Esophagus squamous epithelium (tissue), 5 donors: ENCODE measurements at places on chromosomes 6 and 20. TPM values are rescaled to one million over a fixed set of nuclear protein-coding genes. Genes with fewer than 3 reads are reported as not detected.

The ABCF1 gene
- total RNA-seq, result 37.9 TPM

- DNase-seq, result no peak
- H3K36me3 ChIP-seq, result no peaks in the 10 kb centered on the region
- H3K4me3 ChIP-seq, result no peak overlapping the region
- no peaks in the 10 kb centered on the region for H3K27me3 ChIP-seq
- no peak overlapping the region for H3K27ac ChIP-seq
Observed at GRCh38 chr6:2450546-2450945, 205.1 kb upstream of the GMDS start.

The SEMG1 gene
- total RNA-seq, result not detected

The MRPL2 gene
- total RNA-seq, result 25.3 TPM

- H3K27ac ChIP-seq, result no peak overlapping the region
- no peak for DNase-seq
- H3K4me1 ChIP-seq, result no peaks in the 10 kb centered on the region
- no peaks in the 10 kb centered on the region for H3K36me3 ChIP-seq
- H3K27me3 ChIP-seq, result no peaks in the 10 kb centered on the region
- H3K4me3 ChIP-seq, result no peak overlapping the region
Observed at GRCh38 chr20:42018979-42019378, 400.8 kb upstream of the CHD6 start.

GRCh38 chr6:73566954-73567591 is 46.2 kb upstream of the EEF1A1 start:
- DNase-seq, result no peak
- peak overlapping the region; percentile 47 for H3K27ac ChIP-seq
- no peak overlapping the region for H3K4me3 ChIP-seq
- H3K27me3 ChIP-seq, result no peaks in the 10 kb centered on the region
- H3K4me1 ChIP-seq, result no peaks in the 10 kb centered on the region
- H3K36me3 ChIP-seq, result no peaks in the 10 kb centered on the region

GRCh38 chr20:20343932-20344331 is 24.0 kb upstream of the INSM1 start:
- no peaks in the 10 kb centered on the region for H3K27me3 ChIP-seq
- H3K4me3 ChIP-seq, result no peak overlapping the region
- H3K27ac ChIP-seq, result no peak overlapping the region
- H3K4me1 ChIP-seq, result no peaks in the 10 kb centered on the region
- H3K36me3 ChIP-seq, result no peaks in the 10 kb centered on the region

DNA sequence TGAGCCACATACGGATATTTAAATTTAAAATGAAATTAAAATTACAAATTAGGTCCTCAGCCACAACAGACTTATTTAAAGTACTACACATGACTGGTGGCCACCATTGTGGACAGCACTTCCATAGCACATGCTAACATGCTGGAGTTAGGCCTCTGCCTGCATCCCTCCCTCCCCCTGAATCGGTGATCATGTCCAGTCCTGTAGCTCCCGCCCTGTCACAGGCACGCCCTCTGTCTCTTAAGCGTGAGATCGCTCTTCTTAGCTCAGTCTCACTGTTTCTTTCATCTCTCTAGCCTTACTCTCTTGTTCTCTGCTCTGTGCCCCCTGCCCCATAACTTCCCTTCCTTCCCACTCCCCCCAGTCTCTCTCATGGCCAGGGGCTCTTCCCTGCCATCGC is 28.9 kb downstream of the ELMO2 start:
- H3K4me3 ChIP-seq, result no peak overlapping the region
- H3K36me3 ChIP-seq, result peaks cover 52% of the 10 kb centered on the region
- peaks cover 13% of the 10 kb centered on the region for H3K4me1 ChIP-seq
- DNase-seq, result no peak

GRCh38 chr6:4341078-4341797 is 205.9 kb upstream of the ECI2 start:
- no peak for DNase-seq
- no peaks in the 10 kb centered on the region for H3K4me1 ChIP-seq
- no peak overlapping the region for H3K4me3 ChIP-seq
- no peaks in the 10 kb centered on the region for H3K36me3 ChIP-seq
- no peaks in the 10 kb centered on the region for H3K27me3 ChIP-seq

DNA sequence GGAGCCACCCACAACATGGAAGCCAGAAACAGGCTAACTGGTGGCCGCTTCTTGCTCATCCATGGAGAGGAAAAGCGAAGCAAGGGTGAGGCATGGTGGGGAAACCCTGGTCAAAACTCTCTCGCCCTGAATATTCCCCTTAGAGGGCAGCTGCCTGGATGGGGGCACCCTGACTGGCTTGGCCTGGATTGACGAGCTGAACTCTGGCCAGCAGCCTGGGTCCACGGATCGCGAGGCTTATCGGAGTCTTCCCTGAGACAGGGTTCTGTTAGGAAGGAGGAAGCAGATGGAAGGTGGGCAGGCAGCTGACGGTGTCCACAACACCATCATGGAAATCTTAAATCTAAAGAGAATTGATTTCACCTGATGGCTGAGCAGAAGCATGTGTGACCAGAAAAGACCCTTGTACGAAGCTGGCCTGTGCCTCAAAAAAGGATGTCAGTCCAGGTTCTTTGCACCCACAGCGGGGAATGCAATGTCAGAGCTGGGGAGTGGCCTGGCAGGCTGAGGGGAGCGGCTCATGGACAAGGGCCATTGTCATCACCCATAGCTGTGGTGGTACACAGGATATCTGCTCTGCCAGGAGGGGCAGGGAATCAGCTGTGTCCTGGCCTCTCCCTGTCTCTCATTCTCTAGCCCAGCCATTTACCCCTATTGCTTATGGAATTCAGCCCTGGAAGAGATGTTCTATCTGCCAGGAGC is 109.4 kb upstream of the SNX9 start:
- H3K27me3 ChIP-seq, result no peaks in the 10 kb centered on the region
- no peak overlapping the region for H3K4me3 ChIP-seq
- DNase-seq, result no peak
- peaks cover 26% of the 10 kb centered on the region for H3K4me1 ChIP-seq
- H3K27ac ChIP-seq, result no peak overlapping the region
- H3K36me3 ChIP-seq, result no peaks in the 10 kb centered on the region

DNA sequence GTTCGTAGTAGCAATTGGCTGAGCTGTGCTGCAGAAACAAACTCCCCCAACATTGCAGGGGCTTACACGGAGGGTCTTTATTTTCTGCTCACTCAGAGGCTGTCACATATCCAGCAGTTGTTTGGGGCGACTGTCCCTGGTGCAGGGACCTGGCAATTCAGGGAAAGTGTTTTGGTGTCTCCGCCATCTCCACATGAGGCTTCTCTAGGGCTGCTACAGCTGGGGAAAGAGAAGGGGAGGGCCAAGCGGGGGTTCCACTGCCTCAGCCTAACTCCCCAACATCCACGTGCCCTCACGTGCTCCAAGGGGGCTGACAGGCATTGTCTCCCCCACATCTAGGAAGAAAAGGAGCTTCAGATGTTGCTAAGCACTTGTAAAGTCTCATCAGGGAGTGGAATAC is 61.3 kb upstream of the NXT1 start:
- DNase-seq, result no peak
- H3K36me3 ChIP-seq, result no peaks in the 10 kb centered on the region
- no peaks in the 10 kb centered on the region for H3K27me3 ChIP-seq
- H3K4me3 ChIP-seq, result no peak overlapping the region

DNA sequence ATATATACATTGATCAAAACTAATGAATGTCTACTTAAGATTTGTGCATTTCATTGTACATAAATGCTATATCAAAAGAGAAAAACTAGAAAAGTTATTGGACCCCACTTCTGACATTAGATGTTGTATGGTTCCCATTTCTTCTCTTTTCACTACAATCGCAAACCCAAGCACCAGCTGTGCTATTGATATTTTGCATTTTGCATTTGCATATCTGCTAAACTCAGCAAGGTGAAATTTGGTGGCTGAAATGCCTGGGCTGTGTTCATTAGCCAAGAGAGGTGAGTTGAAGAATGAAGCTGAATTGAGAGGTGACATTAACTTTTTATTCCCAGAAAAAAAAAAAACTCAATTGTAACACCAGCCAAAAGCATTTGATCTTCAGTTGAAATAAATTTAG is 232.1 kb upstream of the TENT5A start:
- H3K4me3 ChIP-seq, result no peak overlapping the region
- H3K27me3 ChIP-seq, result no peaks in the 10 kb centered on the region
- H3K27ac ChIP-seq, result no peak overlapping the region

The IL20RA gene
- total RNA-seq, result 20.7 TPM

DNA sequence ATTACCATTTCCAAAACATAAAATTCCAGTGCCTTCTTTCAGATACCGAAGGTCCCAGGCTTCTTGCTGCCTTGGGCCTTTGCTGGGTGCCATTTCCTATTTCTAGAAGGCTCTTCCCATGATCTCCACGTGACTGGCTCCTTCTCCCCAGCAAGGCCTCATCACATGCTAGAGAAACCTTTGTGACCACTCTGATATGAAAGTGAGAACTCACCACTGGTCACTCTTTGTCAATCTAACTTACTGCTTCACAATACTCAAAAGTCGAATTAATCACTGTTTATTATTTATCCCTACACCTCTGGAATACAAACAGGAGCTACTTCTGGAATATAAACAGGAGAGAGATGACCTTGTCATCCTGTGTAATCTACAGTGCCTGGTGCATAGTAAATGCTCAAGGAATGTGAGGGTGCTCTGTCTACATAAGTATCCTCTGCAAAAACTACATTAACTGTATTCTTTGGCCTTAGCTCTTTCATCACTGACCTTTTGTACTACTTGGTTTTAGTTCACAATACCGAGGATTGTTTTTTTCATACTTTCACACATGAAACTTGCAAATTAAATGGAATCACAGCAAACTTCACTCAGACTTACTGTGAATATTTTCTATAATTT is 1.6 kb downstream of the STX7 start:
- DNase-seq, result no peak
- H3K27ac ChIP-seq, result no peak overlapping the region
- H3K4me1 ChIP-seq, result peaks cover 22% of the 10 kb centered on the region
- peak overlapping the region; percentile 92 for H3K4me3 ChIP-seq

DNA sequence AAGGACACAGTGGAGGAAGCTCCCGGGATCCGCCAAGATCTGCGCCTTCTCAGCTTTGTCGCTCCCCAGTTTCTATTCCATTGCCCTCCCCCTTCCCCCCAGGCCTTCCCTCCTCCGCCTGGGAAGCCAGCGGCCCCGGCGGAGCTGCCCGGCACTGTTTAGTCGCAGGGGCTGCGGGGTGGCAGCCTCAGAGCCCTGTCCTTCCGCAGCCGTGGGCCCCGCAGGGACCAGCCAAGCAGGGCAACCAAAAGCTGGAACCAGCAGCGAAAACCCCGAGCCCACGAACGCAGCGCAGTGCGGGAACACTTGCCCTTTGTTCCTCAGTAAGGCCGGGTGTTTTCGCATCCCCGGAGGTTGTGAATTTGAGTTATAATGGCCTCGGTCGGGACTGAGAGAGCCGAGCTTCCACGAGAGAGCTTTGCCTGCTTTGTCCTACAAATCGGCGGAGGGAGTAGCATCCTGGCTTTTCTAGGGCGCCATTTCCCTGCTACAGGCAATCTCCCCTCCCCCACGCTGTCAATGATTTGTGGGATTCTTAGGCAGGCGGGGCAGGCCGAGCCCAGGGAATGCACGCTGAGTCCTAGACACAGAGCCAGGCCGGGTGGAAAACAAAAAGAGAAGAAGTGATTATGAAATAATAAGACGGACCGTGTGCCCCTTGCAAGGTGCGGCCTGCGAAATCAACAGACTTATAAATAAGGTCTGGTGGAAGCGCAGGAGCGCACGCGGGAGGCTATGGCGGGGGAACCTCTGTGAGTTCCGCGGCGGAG is 4.0 kb upstream of the TUBB2B start:
- DNase-seq, result no peak
- H3K27ac ChIP-seq, result peak overlapping the region; percentile 79
- H3K4me1 ChIP-seq, result peaks cover 48% of the 10 kb centered on the region
- peak overlapping the region; percentile 69 for H3K4me3 ChIP-seq

- no peak overlapping the region for H3K4me3 ChIP-seq
- no peaks in the 10 kb centered on the region for H3K27me3 ChIP-seq
- no peak overlapping the region for H3K27ac ChIP-seq
- no peak for DNase-seq
Observed at GRCh38 chr6:115270953-115271352, 789.7 kb downstream of the FRK start.
